ENCODE measurements at places on chromosomes 5 and 9.

DNA sequence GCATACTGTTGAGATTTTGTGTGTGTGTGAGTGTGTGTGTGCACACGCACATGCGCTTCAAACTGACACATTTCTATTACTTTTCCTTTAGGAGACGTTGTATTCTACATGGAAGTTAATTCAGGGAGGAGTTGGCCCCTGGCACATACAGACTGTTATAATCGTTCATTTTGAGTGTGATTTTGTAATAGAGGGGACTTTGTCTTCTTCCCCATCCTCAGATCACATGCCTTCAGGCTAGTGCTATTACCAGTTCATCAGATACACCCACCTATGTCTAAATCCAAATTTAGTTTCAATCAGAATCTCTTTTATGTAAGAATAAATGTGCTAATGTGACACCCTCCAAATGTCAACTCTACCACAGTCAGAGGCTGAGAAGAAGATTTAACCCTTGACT lies 90.2 kb downstream of the FBXO4 start:
- no peak for DNase-seq

- no peak for DNase-seq
These were observed 171.3 kb downstream of the EBF1 start for GRCh38 chr5:158928404-158928803.

DNA sequence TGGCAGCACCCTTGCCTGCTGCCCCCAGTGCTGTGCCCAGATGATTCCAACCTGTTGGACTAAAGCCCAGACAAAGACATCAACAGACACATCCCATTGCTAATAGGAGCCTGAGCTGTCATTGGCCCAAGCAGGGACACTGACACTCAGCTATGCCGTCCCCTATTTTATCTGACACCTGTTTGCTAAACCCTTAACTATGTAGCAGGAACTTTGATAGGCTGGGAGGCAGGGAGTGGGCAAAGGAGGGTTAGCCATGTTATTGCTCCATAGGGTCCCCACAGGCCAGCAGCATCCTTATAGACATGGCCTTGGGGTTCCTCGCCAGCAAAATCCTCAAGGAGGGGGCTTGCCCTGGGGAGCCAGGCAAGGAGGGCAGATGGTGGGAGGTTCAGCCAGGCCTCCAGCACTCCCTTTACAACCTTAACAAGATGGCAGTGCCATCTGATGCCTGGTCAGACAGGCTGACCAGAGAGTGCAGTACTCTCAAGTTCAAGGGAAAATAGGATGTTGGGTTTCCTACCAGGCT lies 50.4 kb upstream of the CDKN2AIPNL start:
- peak; percentile 34 for DNase-seq

DNA sequence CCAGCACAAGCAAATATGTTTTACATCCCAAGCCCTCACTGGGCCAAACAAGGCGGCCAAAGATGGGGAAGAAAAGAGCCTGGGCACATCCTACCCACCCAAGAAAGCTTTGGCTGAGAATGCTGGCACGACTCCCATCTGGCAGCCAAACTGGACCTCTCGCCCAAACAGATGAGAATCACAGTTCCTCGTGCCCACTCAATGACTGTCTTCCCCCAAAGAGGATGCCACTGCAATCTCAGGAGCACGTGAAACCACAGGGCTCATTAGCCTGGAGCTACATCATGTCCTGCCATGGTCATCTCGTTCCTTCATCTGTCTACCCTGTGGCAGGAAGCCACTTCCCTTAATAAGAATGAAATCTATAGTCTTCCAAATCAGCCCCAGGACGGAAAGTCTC lies 536.8 kb downstream of the BNC2 start:
- no peak for DNase-seq

DNA sequence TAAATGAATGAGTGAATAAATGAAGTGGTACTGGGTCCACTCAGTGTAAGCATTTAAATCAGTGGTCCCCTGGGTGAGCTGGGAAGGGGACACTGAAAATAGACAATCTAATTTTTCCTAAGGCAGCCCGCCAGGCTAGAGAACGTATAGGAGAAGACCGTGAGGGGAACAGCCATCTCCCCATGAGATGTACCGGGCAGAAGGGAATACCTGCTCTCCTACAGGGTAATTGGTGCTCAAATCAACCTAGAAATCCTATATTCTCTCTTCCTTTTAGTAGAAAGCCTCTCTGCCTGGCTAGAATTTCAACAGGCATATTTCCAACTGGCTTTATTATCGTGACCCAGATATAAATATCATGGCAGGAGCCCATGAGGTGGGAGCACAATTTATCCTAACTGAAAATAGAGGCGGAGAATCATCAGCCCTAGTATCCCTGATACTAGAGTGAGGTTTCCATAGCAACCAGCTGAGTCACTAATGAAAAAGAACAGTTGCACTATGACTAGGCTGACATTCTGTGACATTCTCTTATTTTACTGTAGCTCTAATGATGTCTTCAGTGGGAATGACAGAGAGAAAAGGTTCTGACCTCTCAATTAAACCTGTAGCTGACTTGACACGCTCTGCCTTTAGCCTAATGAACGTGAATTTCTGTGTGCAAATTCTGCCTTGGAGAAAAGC lies 96.5 kb upstream of the CAST start:
- no peak for DNase-seq
